ENCODE measurements at places on chromosomes 16 and 17.

DNA sequence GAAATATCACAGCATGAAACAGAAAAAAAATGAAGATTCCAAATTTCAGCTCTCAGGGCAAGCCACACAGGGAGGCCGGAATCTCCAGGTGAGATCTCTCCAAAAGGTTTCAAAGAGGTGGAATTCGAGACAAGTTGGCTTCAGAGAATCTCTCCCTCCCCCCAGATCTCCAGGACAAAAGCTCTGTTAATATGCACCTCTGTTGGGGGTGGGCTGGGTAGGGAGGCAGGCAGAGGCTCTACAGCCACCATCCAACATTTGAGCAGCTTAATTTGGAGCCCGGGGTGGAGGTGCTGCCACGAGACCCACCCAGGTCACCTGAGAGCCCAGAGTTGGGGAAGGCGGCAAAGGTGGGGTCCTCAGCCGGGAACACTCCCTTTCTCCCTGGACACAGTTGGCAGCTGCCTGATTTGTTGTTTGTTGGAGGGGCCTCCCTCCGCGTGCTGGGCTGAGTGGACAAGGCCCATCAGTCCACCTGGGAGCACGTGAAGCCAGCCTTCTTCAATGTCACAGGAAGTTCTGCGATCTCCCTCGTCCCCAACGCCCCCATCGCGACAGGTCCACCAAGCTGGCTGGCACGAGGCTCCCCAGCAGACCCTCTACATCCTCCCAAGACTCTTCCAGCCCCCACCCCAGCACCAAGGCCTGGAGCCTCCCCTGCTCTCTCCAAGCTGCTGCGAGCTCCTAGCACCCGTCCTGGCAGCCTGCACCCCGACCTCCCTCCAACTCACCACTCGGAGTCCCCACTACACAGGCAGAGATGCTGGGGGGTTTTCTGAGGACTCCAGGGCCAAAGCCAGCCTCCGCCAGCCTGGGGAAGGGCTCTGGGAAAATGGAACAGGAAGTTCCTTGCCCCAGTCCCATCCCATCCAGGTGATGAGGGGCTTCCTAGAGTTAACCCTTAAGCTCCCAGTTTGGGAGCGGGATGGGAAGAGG lies at the start of gene ZSCAN10:
TSS of gene ZSCAN10 (minus strand) at position 836 of the 936 bp plus-strand sequence. CDS start 6,357 bp downstream, outside the sequence.
- no peak for DNase-seq

- no peak for DNase-seq
Observed at GRCh38 chr16:2223942-2224486, 623 bp downstream of the E4F1 start.

DNA sequence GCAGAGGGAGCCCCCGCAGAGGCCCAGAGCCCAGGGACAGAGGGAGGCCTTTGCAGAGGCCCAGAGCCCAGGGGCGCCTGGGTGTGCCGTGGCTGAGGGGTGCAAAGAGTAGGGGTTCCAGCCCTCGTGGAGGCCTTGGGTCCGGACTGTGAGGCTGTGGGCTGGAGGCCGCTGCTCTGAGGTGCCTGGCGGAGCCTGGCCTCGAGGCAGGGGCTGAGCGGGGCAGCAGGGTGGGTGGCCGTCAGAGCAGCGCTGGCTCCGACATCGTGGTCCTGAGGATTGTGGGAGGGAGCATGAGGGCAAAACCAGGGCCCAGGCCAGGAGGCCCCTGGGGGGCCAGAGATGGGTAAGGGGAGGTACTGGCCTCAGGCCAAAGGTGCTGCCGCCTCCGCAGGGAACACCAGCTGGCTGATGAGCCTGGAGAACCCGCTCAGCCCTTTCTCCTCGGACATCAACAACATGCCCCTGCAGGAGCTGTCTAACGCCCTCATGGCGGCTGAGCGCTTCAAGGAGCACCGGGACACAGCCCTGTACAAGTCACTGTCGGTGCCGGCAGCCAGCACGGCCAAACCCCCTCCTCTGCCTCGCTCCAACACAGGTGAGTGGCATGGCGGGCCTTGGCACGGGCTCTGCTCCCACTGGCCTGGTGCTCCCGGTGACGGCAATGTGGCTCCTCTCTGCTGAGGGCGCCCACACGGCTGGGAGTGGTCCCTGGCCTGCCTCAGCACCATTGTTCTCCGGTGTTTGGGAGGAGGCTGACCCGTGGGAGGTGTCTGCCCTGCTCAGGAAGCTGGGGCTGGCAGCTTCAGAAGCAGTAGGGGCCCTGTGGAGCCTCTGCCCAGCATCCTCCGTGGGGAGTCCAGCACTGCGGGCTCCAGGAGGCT lies 33.7 kb downstream of the TSC2 start:
- no peak for DNase-seq

DNA sequence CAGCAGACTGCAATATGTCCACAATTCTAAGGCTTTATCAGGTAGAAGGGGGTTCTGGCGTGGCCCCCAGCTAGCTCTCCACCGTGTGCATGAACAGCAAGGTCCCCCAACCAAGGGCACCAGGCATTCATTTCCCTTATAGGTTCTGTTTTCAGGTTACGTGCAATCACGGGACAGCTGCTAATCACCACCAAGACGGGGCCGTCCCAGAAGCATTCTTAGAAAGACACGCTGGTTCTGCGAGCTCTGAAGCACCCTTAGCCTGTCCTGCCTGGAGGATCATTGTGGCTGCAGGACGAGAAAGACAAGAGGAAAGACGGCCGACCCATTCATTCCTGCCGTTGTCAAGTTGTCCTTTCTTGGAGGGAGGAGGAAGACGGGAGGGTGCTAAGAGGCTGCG lies 302.9 kb downstream of the SOX9 start:
- DNase-seq: no peak

DNA sequence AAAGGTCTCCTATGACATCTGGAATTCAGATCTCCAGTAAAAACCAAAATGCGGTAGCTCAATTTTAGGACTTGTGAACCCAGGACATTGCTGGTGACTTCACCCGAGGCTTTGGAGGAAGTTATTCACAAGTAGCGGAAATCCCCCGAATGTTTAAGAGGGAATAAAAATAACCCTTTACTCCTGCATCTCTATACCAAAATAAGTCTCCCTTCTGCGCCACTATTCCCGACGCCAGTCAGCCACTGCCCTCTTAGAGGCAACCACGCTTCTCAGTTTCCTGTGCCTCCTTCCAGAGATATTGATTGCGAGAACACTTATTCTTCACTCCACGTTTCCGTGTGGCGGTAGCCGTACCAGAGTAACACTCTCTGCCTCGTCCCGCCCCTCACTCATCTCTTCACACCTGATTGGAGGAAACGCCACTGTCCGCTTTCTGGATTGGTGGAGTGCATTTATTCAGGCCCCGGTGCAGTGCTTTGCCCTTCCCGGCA lies 27.4 kb downstream of the EMP2 start:
- no peak for DNase-seq
